G401 (cell line): ENCODE measurements at places on chromosomes 3 and 15. TPM values are rescaled to one million over a fixed set of nuclear protein-coding genes. Genes with fewer than 3 reads are reported as not detected.
A peak's percentile ranks its signal among the peaks of the same experiment; 100 is the strongest.

- DNase-seq, result no peak
Observed at GRCh38 chr3:126734106-126734723, 30.2 kb downstream of the CHCHD6 start.

DNA sequence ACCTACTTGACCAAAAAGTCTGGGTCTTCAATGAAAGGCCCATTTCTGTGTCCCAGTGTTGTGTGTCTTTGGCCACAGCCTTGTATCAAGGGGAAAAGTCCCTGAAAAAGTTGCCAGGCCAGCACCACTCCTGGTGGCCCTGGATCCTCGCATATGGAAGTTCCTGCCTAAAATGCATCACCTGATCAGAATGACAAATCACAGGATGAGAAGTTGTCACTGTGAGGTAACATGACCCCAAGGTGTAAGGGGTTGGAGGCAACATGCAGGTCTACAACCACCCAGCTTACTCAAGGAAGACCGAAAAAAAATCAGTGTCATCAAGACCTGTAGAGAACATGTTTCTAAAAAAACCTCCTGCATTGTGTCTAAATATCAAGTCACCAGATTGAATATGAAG lies 25.6 kb downstream of the PARP15 start:
- DNase-seq, result no peak

GRCh38 chr15:75731248-75732151 lies 18.9 kb upstream of the CSPG4 start:
- DNase-seq, result peak; percentile 71

DNA sequence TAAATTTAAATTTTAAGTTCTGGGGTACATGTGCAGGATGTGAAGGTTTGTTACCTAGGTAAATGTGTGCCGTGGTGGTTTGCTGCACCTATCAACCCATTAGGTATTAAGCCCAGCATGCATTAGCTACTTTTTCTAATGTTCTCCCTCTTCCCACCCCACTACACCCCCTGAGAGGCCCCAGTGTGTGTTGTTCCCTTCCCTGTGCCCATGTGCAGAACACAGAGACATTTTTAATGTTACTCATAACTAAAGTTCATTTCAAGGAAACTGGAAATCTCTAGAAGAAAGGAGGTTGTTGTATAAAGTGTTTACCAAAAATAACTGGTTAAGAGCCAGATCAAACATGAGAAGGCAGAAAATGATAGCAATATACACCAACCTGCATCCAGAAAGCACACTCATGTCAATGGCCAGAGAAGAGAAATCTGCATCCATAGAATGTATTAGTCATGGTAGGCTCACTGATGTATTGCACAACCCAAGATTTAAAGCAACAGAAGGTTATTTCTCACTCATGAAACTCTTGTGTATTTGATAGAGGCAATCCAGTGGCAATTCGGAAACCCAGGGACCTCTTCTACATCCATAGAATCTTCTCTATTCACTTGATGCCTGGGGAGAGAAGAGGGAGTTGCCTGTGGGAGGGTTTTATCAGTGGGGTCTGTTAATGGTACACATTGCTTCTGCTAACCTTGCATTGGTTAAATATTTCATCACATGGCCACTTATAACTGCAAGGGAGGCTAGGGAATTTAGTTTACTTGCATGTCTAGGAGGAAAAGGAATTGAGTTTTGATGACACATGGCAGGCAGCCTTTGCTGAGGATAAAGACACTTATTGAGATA lies 321.9 kb upstream of the RASGRP1 start:
- no peak for DNase-seq

- no peak for DNase-seq
Observed at GRCh38 chr3:195411836-195412235, 31.0 kb downstream of the ACAP2 start.

DNA sequence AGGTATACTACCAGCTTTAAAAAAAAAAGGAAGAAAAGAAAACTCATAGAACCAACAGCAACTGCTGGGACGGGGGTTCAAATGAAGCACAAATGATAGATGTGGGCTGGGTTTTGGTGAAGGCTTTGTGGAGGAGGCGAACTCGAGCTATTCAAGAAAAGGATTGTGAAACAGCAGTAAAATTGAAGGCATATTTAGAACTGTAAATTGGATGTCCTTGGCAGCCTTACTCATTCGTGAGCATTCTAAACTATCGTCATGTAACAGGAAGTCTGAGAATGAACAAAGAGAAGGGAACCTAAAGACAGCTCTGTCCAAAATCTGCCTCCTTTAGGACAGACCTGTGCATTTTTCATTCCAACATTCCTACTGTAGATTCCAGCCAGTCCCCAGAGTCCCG lies 97.8 kb downstream of the LARS2 start:
- DNase-seq, result no peak

GRCh38 chr3:11274566-11275142 lies 2.5 kb downstream of the ATG7 start:
- DNase-seq, result no peak

DNA sequence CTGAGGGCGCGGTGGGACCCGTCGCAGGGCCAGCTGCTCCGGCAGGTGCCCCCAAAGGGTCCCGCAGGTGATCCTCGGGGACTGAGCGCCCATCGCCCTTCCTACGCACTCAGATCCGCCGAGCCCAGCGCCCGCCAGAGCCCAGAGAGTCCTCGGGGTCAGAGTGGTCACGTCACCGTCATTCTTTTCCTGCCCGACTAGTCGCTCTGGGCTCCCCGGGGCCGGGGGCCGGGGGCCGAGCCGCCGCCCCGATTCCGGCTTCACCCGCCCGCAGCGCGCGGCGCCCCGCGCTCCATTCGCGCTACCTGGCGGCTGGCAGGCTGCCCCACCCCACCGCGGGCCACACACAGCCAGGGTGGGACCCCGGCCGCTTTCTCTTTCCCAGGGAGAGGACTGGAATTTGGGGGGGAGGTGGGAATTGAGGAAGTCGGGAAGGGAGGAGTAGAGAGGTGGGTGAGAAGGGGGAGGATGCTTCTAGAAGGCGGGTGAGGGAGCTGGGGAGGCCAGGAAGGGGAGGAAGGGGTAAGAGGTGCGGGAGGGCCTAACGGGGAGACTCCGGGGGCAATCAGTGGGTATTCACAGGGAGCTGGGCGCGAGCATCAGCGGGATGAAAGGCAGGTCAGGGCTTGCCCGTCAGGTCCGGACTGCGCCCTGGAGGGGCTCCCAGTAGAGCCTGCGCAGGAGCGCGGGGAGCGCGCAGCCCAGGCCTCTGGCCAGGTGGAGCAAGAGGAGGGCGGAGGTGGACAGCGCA lies 36.1 kb upstream of the EPHB3 start:
- peak; percentile 80 for DNase-seq

- DNase-seq, result no peak
Observed at GRCh38 chr3:190494907-190495306, 19.0 kb upstream of the IL1RAP start.

GRCh38 chr15:38853608-38854007 lies 289.0 kb upstream of the RASGRP1 start:
- no peak for DNase-seq

DNA sequence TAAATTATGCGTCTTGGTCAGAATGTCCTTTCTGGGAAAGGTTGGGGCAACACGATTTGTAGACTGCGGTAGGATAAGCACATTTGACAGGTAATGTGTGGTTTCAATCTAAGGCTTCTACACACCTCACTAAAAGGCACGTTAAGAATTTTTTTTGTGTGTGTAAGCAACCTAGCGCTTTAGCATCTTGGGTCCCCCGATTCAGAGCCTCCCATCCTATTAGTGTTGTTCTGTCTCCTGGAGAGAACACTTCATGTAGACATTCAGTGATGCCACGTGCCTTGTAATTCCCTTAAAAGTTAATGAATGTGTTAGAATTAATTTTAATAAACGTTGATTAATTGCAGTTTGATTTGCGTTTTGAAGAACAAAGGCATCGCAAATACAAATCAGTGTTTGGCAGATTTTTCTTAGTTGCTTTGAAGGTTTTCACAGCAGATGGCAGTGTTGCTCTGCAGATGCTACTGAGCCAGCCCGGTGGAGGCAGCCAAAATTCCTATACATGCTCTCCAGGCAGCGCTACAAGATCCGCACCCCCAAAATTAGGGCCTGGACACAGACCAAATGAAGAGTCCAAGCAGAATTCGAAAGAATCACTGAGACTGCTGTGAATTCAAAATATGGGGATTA lies 63.5 kb downstream of the OTOL1 start:
- DNase-seq, result peak; percentile 69

GRCh38 chr15:82832601-82833361 lies 23.4 kb downstream of the WHAMM start:
- no peak for DNase-seq

DNA sequence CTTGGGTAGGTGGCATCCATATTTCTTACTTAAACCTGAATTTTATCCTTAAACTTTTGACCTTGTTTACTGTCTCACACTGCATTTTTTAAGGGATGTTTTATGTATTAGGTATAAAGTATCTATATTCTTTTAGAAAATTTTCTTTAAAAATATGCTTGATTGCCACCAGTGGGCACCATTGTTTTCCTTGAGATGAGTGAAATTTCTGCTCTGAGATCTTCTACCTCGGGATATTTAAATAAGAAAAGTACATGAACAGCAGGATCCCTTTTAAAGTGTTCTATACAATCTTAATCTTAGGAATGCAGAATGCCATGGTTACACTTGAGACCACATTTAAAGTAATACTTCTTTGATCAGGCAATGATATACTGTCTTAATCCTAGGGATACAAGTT lies 108.7 kb downstream of the SLMAP start:
- DNase-seq, result no peak

GRCh38 chr15:90211440-90212143 lies 10.5 kb downstream of the SEMA4B start:
- DNase-seq, result no peak

DNA sequence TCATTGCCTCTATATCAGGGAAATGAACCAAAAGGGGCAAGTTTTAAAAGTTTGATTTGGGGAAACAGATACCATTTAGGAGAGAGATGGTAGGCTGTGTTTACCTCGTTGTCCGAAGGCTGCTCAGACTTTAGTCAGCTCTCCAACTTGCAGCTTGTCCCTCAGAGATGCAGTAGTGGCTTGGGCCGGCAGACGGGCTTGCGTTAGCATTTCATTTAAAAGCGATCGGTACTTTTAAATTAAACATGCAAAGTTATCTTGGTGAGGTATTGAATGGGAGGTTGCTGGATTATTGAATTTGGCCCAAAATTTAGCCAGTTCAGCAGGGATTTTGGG lies 26.2 kb downstream of the EEFSEC start:
- DNase-seq, result no peak

DNA sequence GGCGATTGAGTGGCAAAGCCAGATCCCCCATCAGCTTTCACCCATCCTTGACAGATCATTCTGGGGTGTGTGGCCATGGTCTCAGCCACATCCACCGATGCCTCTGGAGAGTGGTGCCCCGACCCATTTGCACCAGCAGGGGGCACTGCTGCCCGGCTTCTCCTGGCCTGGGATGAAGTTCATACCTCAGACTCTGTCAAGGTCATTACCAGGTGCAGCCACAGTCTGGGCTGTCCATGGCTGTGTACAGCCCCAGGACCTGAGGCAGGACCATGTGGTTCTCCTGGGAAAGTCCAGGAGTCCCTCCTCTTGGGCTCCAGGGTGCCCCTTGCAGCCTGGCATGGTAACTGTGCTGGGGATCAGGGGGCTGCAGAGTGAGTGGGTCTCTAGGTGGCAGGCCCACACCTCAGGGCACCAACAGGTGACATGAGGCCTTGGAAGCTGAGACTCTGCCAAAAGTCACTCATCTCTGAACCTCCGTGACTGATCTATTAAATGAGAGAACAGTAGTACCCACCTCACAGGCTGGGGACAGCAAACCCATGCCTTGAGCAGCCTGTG lies 67.2 kb downstream of the CACNA2D2 start:
- DNase-seq, result peak; percentile 47

- peak; percentile 95 for DNase-seq
Observed at GRCh38 chr15:65049418-65049840, 4.2 kb downstream of the SLC51B start.

DNA sequence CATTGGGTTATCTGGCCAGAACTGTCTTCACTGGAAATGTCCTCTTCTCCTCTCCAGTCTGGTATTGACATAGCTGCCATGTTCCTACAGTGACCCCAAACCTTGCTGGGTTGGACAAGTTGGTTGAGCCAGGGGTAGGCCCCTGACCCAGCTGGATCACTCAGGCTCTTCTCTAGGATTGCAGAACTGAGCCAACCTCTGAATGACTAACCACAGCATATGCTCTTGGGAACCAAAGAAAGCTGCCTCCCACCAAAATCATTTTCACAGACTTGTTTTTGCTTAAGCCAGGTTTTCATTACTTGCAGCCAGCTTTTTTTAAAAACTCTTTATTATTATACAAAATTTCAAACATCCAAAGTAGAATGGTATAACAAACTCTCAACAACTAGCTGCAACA lies 41.4 kb downstream of the FSIP1 start:
- no peak for DNase-seq

DNA sequence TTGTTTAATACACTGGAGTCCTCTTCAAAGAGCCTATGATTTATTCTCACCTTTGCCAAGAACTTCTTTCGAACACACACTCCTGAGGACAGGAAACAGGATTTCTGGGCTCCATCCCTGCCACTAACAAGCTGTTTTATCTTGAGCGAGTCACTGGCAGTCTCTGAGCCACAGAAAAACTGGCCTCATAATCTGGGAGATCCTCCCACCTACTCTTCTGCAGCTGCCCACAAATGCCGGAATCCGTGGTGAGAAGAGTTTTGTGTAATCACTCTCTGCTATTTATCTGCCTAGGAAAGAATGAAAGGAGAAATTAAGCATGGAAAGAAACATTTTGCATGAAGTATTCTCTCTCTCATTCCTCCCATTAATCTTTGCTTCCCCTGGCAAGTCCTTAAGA lies 172.0 kb upstream of the TRIM42 start:
- no peak for DNase-seq

DNA sequence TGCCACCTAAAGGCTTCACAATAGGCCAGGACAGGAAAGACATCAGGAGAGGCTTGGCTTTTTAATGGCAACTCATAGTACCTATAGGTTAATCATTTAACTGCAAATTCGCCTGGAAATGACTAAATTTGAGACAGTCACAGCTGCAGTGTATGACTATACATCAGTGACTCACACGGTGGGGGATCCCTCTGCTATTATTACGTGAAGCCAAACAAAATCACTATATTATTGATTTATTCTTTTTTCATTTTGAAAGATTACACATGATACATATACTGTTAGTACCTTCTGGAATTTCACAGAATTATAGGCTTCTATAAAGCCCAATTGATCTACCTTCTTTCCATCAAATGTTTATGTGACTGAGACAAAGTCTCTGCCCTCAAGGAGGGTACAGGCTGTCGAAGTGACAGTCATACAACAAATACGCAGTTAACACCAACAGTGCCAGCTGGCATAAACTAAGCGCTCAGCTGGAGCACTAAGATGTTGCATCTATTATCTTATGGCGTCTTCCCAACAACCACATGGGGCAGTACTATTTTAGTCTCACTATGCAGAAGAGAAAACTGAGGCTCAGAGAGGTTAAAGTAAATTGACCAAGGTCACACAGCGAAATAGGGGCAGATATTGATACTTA lies 82.0 kb upstream of the LMOD3 start:
- DNase-seq, result no peak

Gene SLC25A26
- 35.2 and 38.7 TPM in 2 replicates for total RNA-seq

Gene SCN11A
- not detected in 2 replicates for total RNA-seq

Gene COPG1
- 36.4 and 68.0 TPM in 2 replicates for total RNA-seq

Gene C3orf20
- total RNA-seq, result not detected in 2 replicates

Gene CD276
- total RNA-seq, result 85.5 and 108 TPM in 2 replicates

Gene PRC1
- total RNA-seq, result 138 and 140 TPM in 2 replicates
